T-cell (primary cell): ENCODE measurements at places on chromosomes 11 and 22. TPM values are rescaled to one million over a fixed set of nuclear protein-coding genes. Genes with fewer than 3 reads are reported as not detected.

The OR8U1 gene
- not detected for total RNA-seq

The RAG1 gene
- total RNA-seq: 0.39 TPM

The GPHA2 gene
- total RNA-seq: not detected

The SLN gene
- not detected for total RNA-seq

DNA sequence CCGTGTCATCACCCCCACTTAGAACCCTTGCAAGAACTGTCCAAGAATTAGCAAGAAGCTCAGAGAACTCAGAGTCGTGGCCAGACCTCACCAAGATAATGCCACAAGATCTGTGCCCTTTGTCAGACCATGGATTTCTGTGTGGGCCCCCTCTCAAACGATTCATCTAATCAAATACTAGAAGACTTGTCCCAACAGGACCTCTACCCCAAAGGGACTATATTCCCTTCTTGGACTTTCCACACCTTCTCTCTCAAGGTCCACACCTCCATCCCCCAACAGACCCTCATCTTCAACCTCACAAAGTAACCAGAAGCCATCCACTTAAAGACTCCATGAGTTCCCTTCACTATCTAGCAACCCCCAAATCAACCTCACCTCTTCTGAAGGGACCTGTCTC, 2.8 kb downstream of the POLR3H start:
- no peak for DNase-seq

- no peak for DNase-seq
These were observed 113.1 kb upstream of the BLID start for GRCh38 chr11:122229078-122229477.

DNA sequence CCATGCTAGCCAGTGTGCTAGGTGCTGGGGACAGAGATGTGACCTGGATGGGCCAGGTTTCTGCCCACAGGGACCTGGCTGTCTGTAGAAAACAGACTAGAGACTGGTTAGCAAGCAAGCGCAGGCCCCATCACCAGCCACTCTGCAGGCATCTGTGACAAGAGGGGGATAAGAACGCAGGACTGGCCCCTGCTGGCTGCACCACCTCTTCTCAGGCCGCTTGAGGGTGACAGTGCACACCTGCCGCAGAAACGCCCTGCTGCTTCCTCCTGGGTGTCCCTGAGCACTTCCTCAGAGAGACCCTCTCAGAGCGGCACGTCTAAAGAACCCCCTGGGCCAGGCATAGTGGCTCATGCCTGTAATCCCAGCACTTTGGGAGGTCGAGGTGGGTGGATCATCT, 5.9 kb upstream of the PICK1 start:
- DNase-seq: no peak

DNA sequence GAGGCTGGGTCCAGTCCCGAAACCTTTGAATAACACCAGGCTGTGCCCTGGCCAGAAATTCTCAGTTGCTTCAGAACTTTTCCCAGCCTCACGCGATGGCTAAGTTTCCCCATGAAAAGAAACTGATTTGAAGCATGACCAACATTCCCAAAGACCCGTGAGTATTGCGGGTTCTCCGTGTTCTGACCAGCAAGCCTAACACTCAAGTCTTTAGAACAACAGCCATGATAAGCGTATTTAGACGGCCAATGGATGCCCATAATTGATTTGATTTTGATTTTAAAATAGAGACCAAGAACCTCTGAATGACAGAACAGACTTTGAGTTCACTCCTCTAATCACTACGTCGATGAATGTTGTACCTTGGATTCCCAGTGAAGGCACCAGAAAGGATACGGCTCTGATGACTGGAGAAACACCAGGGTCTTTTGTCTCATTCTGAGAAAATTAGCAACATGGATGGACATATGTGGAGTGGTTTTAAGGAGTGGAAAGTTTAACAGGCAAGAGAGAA, 43.9 kb downstream of the ZNF280B start:
- DNase-seq: no peak

DNA sequence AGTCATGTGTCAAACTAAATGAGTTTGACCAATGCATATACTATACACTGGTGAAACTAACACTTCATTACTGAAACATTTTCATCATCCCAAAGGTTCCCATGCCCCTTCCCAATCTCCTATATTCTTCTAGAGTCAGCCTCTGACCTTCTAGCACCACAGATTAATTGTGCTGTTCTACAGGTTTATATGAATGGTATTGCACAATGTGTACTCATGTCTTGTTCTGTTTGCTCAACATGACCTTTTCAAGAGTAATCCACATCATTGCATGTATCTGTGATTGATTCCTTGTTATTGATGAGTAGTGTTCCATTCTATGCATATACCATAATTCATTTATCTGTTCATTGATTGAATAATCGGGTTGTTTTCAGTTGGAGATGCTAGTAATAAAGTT, 7.5 kb upstream of the OR8G1 start:
- no peak for DNase-seq
